ENCODE measurements at places on chromosomes 7 and 10.

DNA sequence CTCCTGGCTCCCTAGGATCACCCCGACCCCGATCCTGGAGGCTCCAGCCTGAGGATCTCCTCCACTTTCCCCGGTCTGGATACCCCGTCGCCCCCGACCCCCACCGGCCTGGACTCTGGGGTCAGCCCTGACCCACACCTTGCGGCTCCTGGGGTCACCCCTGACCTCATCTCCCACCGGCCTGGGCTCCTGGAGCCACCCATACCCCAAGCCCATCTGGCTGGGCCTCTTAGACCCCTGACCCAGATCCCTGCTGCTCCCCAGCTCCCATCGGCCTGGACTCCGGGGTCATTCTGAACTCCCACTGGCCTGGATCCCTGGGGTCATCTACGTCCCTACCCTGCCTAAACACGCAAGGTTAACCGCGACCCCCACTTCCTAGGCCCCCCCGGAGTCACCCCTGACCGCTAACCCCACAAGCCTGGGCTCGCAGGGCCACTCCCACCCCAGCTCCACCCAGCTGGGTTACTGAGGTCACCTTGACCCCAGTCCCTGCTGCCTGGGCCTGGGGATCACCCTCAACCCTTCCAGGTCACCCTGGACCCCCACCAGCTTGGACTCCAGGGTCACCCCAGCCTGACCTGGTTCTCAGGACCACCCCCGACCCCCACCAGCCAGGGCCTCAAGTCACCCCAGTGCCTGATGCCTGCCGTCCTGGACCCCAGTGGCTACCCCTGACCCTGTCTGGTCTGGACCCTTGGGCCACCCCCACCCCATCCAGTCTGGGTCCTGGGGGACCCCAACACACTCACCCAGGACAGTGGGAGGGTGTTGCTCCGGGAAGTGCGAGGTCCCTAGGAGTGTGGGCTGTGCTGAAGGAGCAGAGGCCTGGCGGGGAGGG is 1.2 kb downstream of the FOXK1 start:
- DNase-seq = no peak

GRCh38 chr7:25619963-25620799 is 391.9 kb upstream of the NPVF start:
- no peak for DNase-seq

GRCh38 chr10:113937258-113937657 is 82.8 kb downstream of the NHLRC2 start:
- no peak for DNase-seq

- no peak for DNase-seq
Observed at GRCh38 chr10:126665207-126665606, 5.3 kb downstream of the C10orf90 start.

- no peak for DNase-seq
Observed at GRCh38 chr7:75534727-75535307, 42.7 kb downstream of the SPDYE5 start.

GRCh38 chr10:48363617-48364355 is 57.3 kb downstream of the MAPK8 start:
- DNase-seq = peak; percentile 47

DNA sequence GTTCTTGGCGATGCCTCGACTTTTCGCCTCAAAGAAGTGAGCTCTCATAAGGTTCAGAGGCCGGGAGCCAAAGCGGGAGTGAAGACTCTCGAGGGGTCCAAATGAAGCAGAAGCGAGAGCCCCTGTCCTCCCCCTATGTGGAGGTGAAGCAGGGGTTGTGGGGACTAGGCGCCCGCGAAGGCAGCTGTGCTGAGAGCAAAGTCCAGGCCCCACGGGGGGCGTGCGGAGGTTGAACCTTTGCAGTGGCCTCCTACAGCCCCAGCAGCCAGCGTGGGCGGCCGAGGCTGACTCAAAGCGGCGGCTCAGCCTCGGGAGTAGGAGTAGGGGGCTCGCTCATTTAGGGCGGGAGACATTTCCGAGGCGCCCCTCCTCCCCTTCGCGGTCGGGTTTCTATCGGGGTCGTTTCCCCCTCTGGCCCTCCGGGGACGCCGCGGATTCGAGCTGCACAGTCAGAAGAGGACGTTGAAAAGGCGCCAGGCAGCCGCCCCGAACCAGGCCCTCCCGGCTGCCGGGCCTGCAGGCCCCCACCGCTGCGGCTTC is 553 bp upstream of the ADD3 start:
- peak; percentile 13 for DNase-seq

Data from HAP-1 (cell line).